ENCODE measurements at places on chromosomes 1 and 21.

GRCh38 chr1:206049293-206049692 lies 3.7 kb upstream of the RHEX start:
- no peak for DNase-seq

DNA sequence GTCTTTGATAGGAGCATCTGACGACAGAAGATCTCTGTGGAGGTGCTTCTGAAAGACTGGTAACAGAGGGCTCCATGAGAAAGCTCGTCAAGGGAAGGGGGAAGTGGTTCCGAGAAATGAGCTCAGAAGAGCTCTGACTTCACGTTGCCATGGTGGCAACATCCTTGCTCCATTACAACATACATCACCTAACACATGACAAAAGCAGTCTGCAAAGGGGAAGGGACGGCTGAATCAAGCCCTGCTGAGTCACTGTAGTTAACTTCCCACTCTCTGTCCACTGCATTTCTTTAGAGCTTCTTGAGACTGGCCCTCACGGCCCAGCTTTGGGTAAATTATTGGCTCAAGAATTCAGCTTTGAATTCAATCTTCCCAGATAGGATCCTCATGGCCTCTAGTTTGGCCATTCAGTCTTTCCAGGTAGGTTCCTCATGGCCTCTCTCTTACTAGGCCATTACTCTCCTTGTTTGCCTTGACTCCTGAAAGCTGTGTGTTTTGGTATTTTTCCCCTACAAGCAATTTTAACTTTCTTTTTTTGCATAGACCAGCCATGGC lies 88.0 kb upstream of the ZNF648 start:
- no peak for DNase-seq

DNA sequence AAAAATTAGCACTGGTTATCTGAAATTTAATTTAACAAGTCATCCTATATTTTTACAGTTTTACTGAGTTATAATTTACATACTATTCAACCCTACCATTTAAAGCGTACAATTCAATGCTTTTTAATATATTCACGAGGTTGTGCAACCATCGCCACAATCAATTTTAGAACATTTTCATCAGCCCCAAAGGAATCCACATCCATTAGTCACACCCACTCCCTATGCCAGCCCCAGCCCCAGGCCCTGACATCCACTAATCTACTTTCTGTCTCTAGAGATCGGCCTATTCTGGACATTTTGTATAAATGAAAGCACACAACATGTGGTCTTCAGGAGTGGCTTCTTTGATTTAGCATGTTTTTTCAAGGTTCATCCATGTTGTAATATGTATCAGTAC lies 134.7 kb downstream of the PSMG1 start:
- DNase-seq, result no peak

DNA sequence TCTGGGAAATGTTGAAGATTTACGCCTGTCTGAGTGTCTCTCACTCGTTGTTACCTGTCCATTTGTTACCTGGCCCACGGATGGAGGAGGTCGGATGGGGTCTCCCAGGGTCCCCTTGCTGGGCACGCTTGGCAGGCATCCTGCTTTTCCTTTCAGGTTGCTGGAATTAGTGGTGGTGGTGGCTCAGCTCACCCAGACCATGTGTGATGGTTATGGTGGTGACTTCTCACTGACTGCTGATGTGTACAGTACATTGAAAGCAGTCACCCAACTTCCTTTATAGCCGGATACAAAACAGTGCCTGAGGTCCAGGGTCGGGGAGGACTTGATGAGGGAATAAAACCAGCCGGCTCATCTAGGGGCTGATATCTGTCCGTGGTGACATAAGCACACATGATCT lies 19.5 kb downstream of the MAPKAPK2 start:
- no peak for DNase-seq

DNA sequence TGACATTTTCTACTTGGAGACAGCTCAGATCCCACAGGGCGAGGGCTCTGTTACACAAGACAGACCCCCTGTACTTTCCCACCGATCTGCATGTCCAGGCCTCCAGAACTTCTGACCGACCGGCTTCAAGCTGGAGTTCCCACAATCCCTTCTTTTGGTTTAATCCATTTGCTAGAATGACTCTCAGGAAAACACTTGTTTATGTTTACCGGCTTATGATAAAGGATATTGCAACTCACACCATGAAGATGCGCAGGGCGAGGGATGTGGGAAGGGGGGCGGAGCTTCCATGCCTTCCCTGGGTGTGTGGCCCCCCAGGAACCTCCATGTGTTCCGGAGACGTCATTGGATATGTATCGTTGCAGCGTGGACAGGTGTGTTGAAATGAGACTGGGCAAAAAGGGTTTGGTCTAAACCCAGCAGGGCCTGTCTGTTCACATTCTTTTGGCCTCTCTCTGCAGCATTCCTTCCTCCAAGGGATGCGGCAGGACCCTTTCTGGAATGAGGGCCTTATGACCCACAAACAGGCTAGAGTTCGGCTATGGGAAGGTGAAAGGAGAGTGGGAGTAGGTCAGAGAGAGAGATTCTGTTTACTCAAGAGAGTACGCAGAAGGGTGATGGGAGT lies 7.5 kb upstream of the IGSF5 start:
- DNase-seq, result no peak

- no peak for DNase-seq
These were observed 25.5 kb downstream of the UCK2 start for GRCh38 chr1:165852871-165853270.

GRCh38 chr1:29962831-29963247 lies 726.5 kb downstream of the PTPRU start:
- no peak for DNase-seq

DNA sequence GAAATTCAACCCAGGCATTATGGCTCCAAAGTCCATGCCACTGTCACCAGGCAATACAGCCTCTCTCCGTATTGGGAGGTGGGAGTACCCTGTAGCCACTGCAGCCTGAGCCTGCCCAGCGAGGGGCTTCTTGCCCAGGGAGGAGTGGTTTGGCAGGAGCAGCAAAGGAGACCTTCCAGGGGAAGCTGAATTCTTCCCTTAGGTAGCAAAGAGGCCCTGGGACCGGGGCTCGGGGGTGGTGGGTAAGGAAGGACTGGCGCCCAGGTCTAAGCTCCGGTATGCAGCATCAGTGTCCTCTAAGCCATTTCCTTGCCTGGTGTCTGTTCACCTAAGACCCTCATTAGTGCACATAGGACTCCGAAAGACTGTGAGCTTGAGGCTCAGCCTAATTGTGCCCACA lies 17.0 kb downstream of the TNNT2 start:
- no peak for DNase-seq
